ENCODE measurements at places on chromosomes 4 and X. TPM values are rescaled to one million over a fixed set of nuclear protein-coding genes. Genes with fewer than 3 reads are reported as not detected.

- no peak for DNase-seq
These were observed 1233.3 kb upstream of the PABPC4L start for GRCh38 chr4:135434936-135435335.

DNA sequence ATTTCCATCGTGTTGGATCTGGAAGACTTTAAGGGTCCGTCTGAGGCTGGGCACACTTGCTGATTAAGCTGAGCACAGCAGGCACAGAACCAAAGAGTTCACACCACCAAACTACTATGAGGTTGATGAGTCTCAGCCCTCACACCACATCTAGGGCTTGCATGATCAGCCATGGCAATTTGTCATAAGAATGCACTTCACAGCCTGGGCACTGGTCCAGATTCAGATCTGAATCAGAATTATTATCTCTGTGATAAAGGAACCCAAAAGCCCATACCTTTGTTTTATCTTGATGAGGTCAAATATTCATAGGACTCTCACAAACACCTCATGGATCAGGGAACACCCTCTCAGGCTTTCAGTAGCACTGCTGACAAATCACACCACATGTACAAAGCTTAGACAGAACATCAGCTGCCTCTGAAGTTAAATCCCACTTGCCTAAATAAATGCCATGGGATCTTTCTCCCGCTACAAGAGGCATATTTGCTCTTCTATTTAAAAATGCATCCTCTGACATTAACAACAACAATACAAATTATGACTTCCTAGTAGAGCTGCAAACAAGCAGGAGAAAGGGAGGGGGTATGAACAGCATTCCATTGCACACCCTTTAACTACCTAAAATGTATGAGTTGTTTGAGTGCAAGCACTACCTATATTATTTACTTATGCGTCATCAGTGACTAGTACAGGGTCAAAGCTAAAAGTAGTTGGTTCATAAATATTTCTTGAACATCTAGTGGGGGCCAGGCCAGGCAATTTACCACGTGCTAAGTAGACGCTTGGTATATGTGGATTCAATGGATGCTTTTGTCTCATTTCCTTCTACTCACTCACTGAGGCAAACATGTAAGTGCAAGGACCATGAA, 186.3 kb upstream of the FGF13 start:
- DNase-seq = no peak

- DNase-seq = no peak
These were observed 21.7 kb downstream of the BMP2K start for GRCh38 chr4:78797777-78798284.

- no peak for DNase-seq
These were observed 202.3 kb downstream of the PARM1 start for GRCh38 chr4:75135068-75135825.

DNA sequence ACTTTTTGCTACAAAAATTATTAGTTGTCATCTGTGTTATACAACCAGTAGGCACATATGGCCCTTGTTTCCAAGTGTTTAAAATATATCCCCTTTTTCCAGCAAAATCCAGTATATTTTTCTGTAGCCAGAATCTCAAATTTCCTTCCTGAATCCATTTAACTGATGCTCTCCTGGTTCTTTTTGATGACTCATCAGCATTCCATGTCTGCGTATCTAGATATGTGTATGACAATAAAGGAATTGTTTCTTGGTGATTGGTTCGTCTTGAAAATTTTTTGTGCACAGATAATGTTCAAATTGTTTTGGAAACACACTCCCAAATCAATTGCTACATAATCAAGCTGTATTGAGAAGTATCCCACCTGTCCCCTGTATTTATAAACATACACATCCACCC, 98.3 kb downstream of the ITM2A start:
- DNase-seq = no peak

DNA sequence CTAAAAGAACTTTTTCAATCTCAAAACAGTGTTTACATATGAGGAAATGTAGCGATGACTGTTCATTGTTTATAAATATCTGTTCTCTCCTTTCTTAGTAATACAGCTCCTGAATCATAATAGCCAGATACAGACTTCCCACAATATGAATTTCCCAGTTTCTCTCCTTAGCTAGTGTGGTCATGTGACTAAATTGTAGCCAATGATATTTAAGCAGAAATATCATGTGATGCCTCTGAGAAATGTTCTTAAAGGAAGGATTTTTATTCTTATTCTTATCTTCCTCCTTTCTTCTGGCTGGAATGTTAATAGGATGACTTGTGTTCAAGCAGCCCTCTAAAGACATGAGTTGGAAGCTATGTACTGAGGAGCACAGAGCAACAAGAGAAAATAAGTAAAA, 383.7 kb upstream of the ATOH1 start:
- no peak for DNase-seq

The AKAP4 gene
- not detected for total RNA-seq

The PRSS12 gene
- not detected for total RNA-seq

The FGA gene
- total RNA-seq = 6.9 TPM

The GLRB gene
- not detected for total RNA-seq

The IBSP gene
- total RNA-seq = not detected

The PQBP1 gene
- 70.4 TPM for total RNA-seq

The PDLIM3 gene
- total RNA-seq = 0.23 TPM

Measured in T-cell (primary cell).